ENCODE measurements at places on chromosomes 16 and 17.

DNA sequence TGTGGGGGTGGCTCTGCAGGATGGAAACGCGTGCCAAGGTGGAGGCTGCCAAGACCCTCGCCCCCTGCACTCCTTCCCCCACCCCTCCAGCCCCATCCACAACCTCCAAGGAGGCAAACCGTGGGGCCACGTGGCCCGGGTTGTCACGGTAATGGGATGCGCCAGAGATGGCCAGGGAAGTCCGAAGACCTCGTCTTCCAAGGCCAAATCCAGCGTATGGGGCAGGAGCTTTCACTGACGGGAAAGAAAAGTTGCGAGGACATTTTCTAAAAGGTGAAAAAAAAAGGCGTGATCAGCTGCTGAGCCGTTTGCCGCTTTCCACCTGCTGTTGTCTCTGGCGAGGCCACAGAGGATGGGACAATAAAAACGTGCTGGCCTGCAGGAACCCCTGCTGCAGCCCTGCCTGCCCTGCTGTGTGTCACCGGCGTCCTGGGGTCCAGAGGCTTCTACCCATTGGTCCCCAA lies 28.3 kb upstream of the GSE1 start:
- no peak for DNase-seq

- DNase-seq = no peak
These were observed 35.8 kb upstream of the SNN start for GRCh38 chr16:11632455-11632939.

GRCh38 chr16:90020260-90020837 lies 1.1 kb upstream of the DBNDD1 start:
- no peak for DNase-seq

DNA sequence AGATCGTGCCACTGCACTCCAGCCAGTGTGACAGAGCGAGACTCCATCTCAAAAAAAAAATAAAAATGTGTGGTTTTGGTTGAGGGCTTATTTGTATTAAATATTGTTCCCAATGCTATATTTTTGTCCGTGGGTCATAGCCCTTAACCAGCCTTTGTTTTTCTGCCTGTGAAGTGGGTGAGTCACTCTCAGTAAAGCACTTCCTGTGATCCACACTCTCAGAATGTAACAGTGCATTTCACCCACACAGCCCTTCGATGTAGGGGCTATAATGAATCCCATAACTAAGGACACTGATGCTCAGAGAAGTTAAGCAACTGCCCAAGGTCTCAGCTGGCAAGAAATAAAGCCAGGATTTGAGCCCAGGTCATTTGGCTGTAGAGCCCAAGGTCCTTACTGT lies 34.7 kb upstream of the POLR3E start:
- peak; percentile 39 for DNase-seq

DNA sequence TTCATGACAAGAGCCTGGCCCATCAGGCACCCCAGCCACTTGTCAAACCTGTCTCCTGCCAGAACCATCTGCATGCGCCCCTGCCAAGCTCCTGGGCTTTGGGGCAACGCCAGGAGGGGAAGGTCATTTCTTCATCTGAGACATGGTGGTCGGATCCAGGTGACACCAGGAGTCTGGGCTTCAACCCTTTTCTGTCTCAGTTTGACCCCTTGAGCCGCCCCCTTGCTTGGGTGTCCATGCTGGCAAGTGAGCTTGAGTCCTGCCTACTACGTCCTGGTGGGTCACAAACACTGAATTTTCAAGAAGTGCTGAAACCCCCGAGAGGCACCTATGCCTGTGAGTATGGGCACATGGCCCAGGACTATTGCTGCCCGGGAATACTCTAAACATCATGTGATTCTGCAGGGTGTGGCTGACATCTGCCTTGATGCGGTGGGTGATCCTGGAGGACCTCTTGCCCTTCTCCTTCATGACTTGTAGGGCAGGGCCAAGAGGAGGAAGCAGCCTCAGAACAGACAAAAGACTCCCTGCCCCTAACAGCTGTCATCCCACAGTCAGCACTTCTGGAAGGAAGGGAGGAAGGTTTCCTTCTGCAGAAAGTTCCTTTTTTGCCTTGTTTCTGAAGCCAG lies 43.4 kb downstream of the TNFRSF13B start:
- no peak for DNase-seq

DNA sequence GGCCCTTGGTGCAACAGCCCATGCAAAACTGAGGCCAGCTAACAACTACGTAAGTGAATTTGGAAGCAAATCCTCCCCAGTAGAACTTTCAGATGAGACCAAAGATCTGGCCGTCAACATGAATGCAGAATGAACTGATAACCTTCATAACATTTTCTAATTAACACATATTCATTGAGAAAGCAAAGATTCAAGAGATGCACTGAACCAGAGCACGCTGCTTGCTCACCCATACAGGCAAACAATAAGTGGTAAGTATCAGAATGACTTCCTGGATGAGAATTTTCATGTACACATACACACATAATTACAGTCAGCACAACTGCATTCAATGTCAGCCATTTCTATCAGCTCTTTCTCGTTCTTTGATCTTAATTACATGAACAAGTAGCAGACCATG lies 30.6 kb downstream of the XYLT1 start:
- no peak for DNase-seq

DNA sequence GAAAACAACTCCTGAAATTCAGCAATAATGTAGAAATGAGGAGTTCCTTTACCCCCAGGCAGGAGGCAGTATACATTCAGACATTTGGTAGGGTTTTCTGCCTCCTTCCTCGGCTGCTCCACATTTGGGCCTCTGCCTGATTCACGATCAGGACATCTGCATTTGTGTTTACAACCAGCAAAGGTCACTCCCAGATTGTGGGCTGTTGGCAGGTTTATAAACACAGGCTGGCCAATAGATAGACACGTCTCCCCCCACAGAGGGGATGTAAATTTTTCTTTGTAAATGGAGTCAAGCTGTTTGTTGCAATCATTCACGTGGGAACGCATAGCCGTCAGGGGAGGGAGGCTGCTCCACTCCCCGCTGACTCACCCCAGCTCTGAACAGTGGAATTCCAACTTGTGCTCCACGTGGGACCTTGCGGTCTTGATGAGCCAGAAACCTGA lies 252.1 kb upstream of the N4BP1 start:
- no peak for DNase-seq

DNA sequence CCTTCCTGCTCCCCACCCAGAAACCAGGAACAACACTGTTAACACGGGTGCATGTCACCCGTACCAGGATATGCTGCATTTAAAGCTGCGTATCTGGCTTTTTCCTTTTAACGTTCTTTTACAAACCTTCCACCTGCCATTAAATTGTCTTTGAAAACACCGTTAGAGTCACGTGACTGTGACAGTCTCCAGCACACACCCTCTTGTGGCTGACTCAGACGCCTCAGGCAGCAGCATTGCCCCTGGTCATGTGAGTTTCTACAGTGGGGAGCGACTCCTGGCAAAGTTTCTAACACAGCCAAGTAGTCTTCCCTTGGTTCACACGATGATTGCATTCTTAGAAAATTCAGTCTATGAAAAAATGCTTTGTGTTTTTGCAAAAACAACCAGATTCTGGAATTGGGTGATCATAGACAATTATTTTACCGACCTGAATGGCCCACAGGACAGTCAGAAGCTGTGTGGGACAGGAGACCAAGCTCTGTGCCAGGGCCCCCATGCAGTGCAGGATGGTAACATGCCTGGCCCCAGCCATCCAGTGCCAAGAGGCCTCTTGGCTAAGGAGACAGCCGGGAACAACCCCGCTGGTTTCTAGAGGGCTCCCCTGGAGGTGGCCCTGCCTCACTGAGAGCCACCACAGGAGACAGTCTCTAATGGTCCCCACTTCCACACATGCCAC lies 199.1 kb downstream of the KATNIP start:
- DNase-seq = peak; percentile 34

- no peak for DNase-seq
These were observed 29.1 kb downstream of the SNN start for GRCh38 chr16:11697319-11697718.

DNA sequence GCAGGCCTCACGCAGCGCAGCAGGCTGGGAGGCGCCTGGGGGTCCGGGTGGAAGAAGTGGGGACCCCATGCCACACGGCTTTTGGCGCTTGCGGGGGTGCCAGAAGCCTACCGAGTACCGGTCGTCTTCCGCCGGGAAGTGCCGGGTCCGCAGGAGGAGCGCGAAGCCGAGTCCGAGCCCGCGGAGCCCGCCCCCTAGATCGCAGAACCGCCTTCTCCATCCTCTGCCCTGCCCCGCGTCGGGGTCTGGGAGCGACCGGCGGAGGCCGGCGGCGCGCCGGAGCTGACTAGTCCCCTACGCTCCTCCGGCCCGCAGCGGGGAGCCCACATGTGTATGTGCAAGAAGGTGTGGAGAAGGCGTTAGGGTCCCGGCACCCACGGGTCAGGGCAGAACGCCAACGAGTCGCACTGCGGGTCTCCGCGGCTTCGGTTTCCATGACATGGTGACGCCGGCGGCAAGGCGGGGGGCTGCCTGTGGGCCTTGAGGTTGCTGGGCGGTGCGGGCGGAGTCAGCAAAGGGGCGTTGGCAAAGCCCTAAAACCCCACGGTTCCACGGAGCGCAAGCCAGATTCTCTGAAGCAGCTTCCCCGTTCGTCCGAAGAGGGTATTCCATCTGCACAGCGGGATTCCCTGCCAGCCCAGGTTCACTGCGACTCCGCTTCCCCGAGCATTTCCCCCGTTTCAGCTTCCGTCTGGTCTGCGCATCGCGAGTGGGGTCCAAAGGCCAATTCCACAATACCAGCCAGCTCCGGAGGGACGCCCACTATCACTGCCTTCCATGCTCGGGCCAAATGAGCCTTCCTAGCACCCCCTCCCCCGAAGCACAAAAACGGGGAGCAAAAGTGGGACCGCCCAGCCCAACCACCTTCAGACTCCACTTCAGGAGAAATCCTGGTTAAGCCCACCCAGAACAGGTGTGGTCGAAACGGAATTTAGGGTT lies 2.3 kb upstream of the LHX1 start:
- no peak for DNase-seq

- DNase-seq = no peak
These were observed 4.0 kb upstream of the TIMM22 start for GRCh38 chr17:992933-993332.

DNA sequence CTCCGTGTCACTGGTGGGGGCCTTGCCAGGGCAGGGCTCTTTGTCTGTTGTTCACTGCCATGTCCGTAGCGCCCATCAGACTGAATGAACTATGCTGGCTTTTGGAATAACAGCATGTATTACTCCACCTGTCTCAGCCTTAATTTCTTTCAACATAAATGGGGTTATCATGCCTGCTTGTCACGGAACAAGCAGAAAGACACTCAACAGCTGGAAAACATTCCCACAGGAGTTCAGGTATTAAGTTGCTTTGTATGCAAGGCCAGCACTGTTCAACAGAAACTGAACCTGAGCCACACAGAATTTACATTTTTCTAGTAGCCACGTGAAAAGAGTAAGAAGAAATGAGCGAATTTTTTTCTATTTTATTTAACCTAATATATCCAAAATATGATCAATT lies 13.1 kb downstream of the PPL start:
- no peak for DNase-seq

DNA sequence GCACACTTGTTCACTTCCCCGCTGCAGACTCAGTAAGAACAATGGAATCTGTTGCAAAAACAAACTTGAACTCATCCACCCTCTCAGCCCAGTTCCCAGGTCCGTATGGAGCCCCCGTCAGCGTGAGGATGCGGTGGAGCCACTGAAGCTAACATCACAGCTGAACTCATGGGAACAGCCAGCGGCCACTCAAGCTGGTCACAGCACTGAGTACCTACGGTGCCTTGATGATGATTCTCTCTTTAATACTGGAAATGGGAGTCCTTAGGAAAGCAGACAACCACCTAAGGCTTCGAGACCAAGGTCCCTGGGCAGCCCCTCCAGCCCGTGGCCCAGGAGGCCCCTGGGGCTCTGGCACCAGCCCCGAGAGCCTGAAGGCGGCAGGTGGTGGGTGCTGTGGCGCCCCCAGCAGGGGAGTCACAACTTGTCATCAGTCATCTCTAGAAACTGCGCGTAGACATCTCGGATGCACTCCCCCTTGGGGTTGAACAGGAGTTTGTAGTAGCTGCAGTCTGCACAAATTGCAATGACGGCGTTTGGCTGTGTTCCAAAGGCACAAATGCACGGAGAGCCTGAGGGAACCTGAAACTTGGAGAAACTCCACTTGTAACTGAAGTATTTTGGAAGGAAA lies 31.0 kb upstream of the RHOT1 start:
- DNase-seq = peak; percentile 37

GRCh38 chr17:57666201-57666870 lies 78.8 kb downstream of the CCDC182 start:
- DNase-seq = no peak

DNA sequence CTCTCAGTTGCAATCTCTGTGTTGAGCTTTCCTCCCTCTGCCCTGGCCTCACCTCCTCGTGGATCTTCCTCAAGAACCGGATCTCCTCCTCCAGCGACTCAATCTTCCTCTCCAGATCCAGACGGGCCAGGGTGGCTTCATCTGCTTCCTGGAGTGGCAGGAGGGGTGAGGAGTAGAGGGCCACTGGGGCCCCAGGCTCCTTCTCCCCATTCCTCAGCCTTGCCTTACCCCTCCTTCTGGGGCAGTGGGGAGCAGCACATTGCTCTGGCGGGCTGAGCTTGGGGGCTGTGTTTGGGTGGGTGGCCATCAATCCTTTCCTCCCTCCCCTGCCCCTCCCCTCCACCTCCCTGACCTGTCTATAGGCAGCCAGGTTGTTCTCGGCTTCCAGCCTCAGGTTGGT lies 1.6 kb downstream of the GFAP start:
- DNase-seq = no peak

DNA sequence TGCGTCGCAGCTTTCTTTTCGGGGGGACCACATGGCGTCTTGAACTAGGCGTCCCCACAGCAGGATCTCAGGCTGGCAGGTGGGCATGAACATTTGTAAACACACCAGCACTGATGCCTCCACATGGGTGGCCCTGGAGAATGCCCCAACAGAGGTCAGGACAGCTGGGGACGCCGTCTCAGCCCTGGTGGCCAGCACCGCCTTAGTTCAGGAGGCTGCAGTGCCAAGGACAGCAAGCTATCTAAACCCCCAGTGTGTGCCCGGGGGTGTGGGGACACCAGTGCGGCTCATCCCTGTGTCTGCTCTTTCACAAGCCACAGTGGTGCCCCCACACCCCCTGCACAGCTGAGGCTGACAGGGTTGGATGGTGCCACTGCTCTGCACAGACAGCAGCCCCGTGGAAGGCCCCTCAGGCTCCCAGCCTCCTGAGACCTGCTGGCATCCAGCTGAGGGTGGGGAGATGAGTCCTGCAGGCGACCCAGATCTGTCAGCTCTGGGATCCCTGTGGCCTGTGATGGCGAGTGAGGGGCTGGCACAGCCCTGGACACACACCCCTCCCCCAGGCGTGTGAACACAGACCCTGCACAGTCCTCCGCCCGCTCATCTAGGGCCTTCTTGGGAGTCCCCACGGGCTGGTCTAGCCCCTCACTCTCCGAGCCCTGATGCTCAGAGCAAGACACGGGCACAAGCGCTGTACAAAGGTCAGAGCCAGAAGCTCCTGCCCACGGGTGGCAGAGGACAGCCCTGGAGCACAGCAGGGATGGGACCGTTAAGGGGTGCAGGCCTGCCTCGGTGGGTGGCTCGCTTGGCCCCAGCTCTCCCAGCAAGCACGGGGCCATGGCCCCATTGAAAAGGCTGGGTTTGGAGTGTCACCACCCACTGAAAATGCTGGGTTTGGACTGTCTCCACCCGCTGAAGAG lies 10.7 kb downstream of the FSCN2 start:
- DNase-seq = no peak

GRCh38 chr17:880443-881269 lies 98.5 kb downstream of the MRM3 start:
- no peak for DNase-seq
